ENCODE measurements at places on chromosomes 1 and 21.

DNA sequence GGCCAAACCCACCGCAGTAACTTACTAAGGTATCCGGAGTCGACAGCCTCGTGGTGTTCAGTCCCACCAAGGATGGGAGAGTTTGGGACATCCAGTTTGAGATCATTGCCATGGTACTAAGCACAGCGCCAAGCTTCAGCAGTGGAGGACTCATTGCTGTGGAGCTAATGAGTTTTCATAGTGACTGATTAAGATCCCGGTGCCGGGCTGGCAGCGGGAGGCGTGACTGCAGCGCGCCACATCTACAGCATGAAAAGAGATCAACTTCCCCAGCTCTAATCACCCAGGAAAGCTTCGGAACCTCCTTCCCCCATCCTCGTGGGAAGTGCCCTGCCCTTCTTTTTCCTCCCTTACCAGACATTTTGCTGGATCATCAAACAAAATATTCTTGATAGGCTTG, 149.9 kb downstream of the OLFM3 start:
- no peak overlapping the region for H3K27ac ChIP-seq
- no peak overlapping the region for H3K4me3 ChIP-seq
- no peaks in the 10 kb centered on the region for H3K4me1 ChIP-seq

DNA sequence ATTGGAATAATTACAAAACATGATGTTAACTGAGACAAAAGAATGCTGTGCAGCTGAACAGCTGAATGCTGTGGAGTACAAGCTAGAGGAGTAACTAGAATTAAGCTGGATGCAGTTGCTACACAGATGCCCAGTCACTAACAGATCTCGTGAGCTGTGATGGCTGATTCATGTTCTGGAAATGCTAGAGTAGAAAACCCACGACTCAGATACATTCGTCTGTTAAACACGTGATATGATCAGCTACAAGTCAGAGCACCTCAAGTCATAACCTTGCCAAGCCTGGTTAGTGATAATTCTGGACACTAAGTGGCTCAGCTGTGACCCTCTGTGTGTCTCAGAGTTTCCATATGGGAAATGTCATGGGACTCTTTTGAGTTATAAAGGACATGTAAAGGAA, 89.7 kb upstream of the ESRRG start:
- no peaks in the 10 kb centered on the region for H3K36me3 ChIP-seq
- DNase-seq, result no peak
- H3K27ac ChIP-seq, result no peak overlapping the region
- no peaks in the 10 kb centered on the region for H3K4me1 ChIP-seq
- no peak overlapping the region for H3K4me3 ChIP-seq

DNA sequence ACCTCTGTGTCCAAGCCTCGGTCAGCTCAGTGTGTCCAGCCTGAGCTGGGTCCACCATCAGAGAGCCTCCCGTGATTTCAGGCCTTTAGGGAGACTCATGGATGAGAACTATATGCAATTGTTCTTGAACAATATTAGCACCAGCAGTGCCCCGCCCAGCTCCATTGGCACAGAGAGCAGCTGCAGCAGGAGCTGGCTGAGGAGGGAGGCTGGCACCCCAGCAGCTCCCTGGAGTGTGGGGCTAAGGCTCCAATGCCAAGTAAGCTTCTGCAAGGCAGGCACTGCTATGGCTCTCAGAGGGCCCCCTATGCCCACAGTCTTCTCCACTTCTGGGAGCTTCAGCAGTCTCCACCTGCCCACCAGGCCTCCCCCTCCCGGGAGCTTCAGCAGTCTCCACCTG, 593.3 kb downstream of the MATN1 start:
- H3K4me1 ChIP-seq, result no peaks in the 10 kb centered on the region
- no peaks in the 10 kb centered on the region for H3K36me3 ChIP-seq
- no peak overlapping the region for H3K4me3 ChIP-seq
- DNase-seq, result no peak
- H3K27ac ChIP-seq, result no peak overlapping the region

DNA sequence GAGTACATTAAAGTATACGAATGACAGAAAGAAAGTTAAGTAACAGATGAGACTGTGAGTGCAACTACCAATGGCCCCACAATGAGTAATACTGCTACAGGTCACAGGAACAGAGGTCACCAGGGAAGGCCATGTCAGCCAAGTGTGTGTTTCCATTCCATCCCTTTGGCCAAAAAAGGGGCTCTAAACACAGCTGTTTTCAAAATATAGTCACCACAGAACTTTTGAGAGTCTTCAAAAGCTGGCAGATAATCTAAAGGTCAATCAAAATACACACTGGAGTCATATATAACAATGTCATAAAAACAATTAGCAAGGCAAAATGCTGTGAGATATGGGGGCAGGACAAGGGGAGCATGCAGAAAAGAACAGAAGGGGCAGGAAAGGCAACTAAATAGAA, 10.2 kb downstream of the USP24 start:
- peak overlapping the region; percentile 34 for H3K4me3 ChIP-seq
- H3K4me1 ChIP-seq, result peaks cover 53% of the 10 kb centered on the region

GRCh38 chr1:8075511-8076051, 49.5 kb upstream of the ERRFI1 start:
- H3K27me3 ChIP-seq, result peaks cover 2% of the 10 kb centered on the region
- DNase-seq, result no peak
- H3K36me3 ChIP-seq, result no peaks in the 10 kb centered on the region
- H3K4me1 ChIP-seq, result peaks cover 2% of the 10 kb centered on the region
- H3K4me3 ChIP-seq, result no peak overlapping the region

GRCh38 chr1:110259770-110260169, 49.7 kb downstream of the KCNC4 start:
- no peak for DNase-seq
- H3K4me1 ChIP-seq, result peaks cover 4% of the 10 kb centered on the region
- no peak overlapping the region for H3K4me3 ChIP-seq
- peaks cover 9% of the 10 kb centered on the region for H3K27me3 ChIP-seq
